ENCODE measurements at places on chromosomes 7 and 10.

GRCh38 chr10:84550756-84551436, 222.5 kb downstream of the CCSER2 start:
- no peak for DNase-seq

DNA sequence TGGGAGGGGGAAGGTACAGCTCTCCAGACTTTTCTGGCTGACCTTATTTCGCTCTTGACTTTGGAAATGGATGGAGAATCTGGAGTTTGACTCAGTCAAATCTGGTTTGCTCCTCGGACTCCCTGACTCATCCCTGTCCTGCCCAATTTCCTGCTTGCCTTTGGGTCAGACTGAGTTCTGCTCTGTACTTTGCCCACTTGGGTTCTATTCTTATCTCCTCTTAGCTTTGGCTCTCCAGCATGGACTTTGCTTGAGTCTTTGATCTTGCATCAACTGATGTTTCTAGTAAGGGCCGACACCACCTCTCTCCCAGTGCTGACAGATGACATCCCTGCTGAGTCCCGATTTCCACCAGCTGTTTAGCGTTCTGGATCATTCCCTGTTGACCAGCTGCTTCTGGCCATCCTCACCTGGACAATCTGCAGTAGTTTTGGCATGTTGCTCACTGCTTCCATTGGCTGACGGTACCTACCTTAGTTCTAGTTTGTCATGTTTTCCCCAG, 335.3 kb downstream of the SUGCT start:
- no peak for DNase-seq

- no peak for DNase-seq
Observed at GRCh38 chr7:55048221-55048859, 29.5 kb downstream of the EGFR start.

GRCh38 chr7:2296832-2297231, 17.4 kb downstream of the SNX8 start:
- no peak for DNase-seq
